Natural killer cell treated with Interleukin-12 subunit alpha and Interleukin-12 subunit beta and Interleukin-15 and Interleukin-18, amount 100 ng/mL, for 72 hours (primary cell): ENCODE measurements at places on chromosomes 12 and 14. TPM values are rescaled to one million over a fixed set of nuclear protein-coding genes. Genes with fewer than 3 reads are reported as not detected.

UNC79 gene
- 0.06 TPM for total RNA-seq

ACOT6 gene
- total RNA-seq, result not detected

AKAP3 gene
- 0.86 TPM for total RNA-seq

CLEC7A gene
- total RNA-seq, result not detected

OTOGL gene
- not detected for total RNA-seq
